Activated naive CD4-positive, alpha-beta T cell treated with anti-CD3 and anti-CD28 coated beads, Interleukin-2, amount 50 U/mL, for 16 hours (primary cell): ENCODE measurements at places on chromosomes 3 and 15.

GRCh38 chr3:37787153-37787867 is 74.4 kb upstream of the CTDSPL start:
- no peak for DNase-seq

- DNase-seq = no peak
Measured at GRCh38 chr3:167716920-167717319, 17.8 kb downstream of the PDCD10 start.

GRCh38 chr15:69297642-69298353 is 914 bp upstream of the PAQR5 start:
- DNase-seq = no peak

DNA sequence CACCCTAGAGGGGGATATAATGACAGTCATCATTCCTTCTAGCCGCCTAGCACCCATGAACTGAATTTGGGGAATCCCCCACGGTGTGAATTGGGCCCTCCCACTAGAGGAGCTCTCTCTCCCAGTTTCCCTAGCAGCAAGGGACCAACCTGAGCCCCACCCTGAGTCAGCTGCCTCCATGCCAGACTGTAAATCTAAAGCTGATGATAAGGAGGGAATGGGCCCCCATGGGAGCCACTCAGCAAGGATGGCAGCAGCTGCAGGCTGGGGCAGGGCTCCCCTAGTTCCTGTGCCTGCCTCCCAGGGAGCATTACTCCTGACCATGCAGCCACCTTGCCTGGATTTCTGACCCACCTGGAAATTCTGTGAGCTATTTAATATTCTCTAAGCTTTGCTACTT is 57.0 kb upstream of the PXYLP1 start:
- no peak for DNase-seq

GRCh38 chr3:43690400-43691119 is at the start of gene ABHD5:
TSS of gene ABHD5 (plus strand) at chr3:43690938. CDS start at chr3:43690993, 55 bp downstream.
- peak; percentile 95 for DNase-seq

DNA sequence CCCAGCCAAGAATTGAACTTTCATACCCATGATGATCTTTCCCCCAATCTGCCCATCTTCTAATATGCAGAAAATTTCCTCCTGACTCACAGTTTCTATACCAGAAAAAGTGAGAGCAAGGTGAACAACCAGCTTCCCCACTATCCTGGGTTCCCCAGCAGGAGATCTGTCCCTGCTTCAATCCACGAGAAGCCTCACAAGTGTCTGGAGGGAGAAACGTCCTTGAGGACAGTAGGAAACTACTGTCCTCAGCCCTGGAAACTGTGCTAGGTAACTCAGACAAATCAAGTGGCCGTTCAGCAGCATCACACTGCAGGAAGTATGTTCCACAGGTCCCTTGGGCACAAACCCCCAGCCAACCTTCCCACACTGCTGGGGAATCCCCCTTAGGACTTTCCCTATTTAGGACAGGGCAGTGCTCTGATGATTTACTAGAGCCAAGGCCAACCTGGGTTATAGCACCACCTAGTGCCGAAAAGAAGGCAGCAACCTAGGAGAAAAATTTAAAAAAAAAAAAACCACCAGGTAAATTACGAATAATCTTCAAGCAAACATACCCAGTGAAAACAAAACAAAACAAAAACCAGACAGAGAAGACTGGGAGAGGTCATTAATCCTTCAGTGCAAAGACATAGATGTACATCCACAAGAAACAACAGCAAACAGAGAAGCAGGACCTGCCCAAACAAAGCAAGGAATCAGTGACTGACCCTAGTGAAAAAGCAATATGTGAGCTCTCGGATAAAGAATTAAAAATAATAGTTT is 36.0 kb downstream of the MORC1 start:
- no peak for DNase-seq

DNA sequence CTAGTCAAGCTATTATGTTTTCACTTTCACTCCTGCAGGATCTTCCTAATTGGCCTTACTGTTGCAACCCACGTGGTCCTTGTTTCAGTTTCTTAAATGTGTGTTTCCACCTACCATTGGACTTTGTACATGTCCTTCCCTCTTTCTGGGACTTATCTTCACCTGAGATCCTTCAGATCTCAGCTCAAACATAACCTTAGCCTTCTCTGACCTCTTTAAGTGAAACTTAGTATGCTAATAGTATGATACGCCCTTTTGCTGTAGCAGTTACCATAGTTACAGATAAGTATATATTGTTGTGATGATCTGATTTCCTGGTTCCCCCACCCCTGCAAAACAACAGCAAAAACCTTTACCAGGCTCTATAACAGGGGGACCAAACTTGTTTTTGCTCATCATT is 35.2 kb downstream of the U2SURP start:
- no peak for DNase-seq

DNA sequence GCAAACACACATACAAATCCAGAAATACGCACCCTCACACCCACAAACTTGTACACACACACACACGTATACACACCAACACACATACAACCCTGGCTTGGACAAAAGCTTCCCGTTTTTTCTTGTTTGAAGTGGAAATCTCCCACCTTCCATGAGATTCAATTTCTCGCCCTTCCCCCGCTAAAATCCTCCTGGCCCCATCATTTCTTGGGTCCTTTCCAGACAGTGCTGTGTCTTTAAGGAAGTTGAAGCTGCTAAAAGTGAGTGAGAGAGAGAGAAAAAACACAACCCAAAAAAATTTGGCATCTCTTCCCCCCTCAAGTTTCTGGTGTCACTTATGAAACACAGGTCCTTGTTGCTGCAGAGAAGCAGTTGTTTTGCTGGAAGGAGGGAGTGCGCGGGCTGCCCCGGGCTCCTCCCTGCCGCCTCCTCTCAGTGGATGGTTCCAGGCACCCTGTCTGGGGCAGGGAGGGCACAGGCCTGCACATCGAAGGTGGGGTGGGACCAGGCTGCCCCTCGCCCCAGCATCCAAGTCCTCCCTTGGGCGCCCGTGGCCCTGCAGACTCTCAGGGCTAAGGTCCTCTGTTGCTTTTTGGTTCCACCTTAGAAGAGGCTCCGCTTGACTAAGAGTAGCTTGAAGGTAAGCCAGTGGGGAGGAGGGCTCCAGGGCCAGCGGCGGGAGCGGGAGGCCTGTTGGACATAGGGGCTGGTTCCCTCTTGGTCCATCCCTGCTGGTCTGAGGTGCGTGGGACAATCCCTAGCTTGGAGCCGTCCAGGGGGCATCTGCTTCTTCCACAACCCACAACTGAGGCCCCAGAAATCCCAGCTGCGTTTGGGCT is at the start of gene ISLR:
ISLR (plus strand) TSS at position 331 of the 839 bp plus-strand sequence. CDS start 1,149 bp downstream, outside the sequence.
- DNase-seq = no peak

DNA sequence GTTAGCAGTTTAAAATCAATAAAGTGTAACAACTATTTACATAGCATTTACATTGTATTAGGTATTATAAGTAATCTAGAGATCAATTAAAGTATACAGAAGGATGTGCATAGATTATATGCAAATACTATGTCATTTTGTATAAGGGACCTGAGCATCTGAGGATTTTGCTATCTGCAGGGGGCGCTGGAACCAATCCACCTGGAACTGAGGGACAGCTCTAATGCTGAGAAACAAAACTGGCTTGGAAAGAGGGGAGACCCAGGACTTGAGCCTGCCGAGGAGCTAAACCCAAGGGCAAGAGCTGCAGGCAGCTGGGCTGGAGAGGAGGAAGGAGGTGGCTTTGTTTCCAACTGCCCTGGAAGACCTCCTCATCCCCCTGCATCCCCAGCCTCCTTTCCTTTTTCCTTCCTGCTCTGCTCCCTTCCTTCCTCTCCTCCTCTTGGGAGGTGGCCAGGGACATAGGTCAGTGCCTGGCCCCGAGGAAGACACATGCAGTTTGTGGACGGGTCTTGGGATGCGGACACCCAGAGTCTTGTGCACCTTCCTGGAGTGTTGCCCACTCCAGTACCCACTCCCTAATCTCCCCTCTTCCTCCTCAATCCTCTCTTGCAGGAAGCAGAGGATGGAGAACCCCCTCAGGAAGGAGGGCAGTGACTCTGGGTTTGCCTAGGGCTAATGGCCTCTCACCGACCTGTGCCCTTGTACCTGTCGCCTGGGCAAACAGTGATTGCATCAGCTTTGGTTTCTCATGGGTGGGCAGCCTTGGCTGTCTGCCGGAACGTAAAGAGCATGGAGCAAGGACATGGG is 825 bp upstream of the RTP3 start:
- DNase-seq = peak; percentile 36

DNA sequence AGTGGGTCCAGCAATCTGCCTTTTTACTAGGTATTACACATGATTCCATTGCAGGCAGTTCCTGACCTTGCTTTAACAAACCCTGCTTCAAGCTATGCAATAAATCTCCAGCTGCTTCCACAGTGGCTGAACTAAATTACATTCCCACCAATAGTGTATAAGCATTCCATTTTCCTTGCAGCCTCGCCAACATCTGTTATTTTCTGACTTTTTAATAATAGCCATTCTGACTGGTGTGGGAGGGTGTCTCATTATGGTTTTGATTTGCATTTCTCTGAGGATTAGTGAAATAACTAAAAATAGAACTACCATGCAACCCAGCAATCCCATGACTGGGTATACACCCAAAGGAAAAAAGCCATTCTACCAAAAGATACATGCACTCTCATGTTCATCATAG is 36.4 kb upstream of the DNAJC13 start:
- no peak for DNase-seq

DNA sequence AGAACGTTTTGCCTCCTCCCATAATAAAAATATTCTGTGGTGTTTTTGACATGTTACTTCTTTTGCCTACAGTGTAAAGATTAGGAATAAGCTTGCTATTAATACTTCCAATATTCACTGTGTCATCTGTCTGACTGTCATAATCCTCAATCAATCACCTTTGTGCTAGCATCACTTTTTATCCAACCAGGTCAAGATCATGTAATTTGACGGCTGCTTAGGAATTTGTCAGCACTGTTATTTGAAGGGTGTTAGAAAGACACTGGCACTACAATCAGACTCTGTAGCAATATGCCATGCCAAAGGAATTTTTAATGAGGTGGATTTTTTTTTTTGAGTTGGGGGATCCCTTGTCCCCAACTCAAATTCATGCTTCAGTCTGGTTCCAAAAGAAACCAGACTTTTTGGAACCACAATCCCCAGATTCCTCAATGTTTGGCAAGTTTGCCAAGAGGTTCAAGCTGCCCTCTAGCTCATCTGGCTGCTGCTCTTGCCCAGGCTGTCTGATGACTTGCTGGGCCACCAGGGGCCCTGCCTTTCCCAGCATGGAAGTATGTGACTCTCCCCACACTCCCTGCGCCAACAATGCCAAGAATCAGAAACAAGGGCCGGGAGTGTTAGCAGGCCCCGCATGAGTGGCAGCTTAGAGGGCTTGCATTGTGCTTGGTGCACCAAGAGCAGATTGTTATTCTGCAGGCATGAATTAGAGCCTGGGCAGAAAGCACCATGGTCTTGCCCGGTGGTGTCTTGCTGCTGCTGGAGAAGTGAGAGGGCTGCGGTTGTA is 58.6 kb upstream of the TSC22D2 start:
- DNase-seq = no peak

GRCh38 chr15:93028632-93029213 is 60.3 kb downstream of the RGMA start:
- DNase-seq = no peak

- no peak for DNase-seq
Measured at GRCh38 chr3:106277731-106278130, 408.9 kb upstream of the CBLB start.

DNA sequence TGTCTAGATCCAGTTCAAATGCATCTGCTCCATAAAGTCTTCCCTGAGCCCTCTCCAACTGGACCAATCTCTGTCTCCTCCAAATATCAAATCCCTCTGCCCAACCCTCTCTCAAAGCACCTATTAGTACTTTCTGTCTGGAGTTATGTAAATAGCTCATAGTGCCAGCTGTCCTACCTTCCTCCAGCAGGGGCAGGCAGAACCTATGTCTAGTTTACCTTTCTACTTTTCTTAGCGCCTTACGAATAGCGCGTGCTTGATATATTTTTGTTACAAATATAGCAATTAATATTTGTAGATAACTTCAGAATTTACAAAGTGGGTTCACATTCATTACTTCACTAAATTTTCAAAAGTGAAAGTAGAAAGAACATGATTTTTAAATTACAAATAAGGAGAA is 14.0 kb upstream of the CCDC80 start:
- DNase-seq = no peak

GRCh38 chr3:111937871-111938270 is 41.0 kb upstream of the ABHD10 start:
- DNase-seq = no peak

GRCh38 chr3:141811348-141811747 is 48.1 kb downstream of the GRK7 start:
- DNase-seq = no peak

GRCh38 chr3:72997421-72997961 is 880 bp downstream of the PPP4R2 start:
- peak; percentile 45 for DNase-seq
